AG09319 (cell line): ENCODE measurements at places on chromosomes 3 and 15.

GRCh38 chr15:42080186-42080918, 14.0 kb downstream of the PLA2G4D start:
- DNase-seq = no peak

- no peak for DNase-seq
Measured at GRCh38 chr3:851098-851790, 241.6 kb upstream of the CNTN6 start.

DNA sequence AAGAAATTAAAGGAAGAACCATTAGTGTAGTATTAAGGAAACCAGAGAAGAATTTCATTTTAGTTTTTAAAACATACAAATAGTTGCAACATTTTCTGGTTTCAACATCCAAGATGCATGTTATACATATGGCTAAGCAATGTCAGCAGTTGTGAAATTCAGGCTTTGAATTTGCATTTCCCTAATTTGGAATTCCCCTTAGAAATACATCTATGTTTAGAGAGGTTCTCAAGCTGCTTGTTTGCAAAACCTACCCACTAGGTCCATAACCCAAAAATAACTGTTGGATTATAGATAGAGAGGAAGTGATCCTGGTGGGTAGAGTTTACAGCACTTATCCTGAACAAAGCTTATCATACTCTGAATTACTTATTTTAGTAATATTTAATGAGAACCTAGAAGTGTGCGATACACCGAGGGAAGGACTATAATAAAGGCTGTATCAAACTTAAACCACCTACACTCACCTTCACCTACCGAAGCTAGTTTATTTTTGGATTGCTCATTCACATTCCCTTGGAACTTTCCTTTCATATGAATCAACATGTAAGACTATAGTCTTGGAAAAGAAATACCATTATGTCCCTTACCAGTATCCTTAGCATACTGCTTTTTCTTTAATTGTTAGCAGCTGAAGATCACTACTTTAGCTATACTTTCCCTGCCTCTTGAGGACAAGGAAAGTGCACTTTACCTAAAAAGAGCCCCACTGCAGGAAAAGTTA, 60.6 kb downstream of the CHAC1 start:
- no peak for DNase-seq

GRCh38 chr3:188819939-188820338, 351.8 kb upstream of the TPRG1 start:
- DNase-seq = no peak

DNA sequence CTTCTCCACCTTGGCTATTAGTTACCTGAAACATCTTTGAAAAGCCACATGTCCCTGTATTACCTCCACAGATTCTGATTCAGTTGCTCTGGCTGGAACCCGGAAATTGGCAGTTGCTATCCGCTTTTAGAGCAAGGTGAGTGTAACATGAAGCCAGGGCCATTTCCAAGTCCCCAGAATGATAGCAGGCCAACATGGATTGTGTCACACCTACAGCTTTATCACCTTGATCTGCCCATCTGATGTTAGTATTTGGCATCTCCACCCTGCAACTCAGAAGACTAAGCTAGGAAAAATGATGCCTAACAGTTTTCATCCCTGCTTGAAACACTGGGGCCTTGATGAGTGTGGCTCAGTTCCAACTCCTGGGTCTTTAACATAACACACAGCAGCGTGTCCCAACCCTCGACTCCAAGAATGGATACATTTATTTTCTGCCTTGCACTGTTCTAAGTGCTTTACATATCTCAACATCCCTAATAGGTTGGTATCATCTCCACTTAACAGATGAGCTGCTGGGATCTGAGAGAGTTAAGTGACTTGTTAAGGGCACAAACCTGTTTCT, 21.3 kb upstream of the NUDT16 start:
- no peak for DNase-seq

GRCh38 chr15:64029633-64030032, 16.7 kb downstream of the DAPK2 start:
- no peak for DNase-seq

DNA sequence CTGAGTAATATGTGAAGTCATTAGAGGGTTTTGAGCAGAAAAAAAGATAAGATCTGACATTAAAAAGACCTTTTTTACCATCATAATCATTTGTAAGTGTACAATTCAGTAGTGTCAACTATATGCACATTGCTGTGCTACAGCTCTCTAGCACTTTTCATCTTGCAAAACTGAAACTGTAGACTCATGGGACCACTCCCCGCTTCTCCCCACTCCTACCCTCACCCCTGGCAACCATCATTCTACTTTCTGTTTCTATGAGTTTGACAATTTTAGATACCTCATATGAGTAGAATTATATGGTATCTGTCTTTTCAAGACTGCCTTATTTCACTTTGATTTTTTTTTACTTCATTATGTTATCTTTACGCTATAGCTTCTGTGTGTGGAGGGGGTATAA, 112.8 kb downstream of the NSUN3 start:
- DNase-seq = no peak

DNA sequence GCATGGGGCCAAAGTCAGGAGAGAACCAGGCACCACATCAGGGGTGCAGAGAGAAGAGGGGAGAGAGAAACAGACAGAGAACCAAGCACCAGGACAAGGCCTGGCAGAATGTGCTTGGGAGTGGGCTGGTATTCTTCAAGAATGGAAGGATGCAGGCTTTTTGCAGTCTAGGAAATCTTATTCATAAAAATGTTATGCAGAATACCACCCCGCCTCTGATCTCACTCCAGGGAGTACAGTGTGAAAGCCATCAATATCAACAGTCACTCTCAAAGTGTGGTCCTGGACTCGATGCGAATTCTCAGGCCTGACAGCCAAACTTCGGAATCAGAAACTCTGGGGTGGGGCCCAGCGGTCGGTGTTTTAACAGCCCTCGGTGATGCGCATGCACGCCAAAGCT, 16.9 kb downstream of the NTRK3 start:
- DNase-seq = no peak

GRCh38 chr15:62775932-62776331, 266.6 kb upstream of the TPM1 start:
- DNase-seq = no peak
